IMR-90 (cell line): ENCODE measurements at places on chromosomes 12 and 14. TPM values are rescaled to one million over a fixed set of nuclear protein-coding genes. Genes with fewer than 3 reads are reported as not detected.

DNA sequence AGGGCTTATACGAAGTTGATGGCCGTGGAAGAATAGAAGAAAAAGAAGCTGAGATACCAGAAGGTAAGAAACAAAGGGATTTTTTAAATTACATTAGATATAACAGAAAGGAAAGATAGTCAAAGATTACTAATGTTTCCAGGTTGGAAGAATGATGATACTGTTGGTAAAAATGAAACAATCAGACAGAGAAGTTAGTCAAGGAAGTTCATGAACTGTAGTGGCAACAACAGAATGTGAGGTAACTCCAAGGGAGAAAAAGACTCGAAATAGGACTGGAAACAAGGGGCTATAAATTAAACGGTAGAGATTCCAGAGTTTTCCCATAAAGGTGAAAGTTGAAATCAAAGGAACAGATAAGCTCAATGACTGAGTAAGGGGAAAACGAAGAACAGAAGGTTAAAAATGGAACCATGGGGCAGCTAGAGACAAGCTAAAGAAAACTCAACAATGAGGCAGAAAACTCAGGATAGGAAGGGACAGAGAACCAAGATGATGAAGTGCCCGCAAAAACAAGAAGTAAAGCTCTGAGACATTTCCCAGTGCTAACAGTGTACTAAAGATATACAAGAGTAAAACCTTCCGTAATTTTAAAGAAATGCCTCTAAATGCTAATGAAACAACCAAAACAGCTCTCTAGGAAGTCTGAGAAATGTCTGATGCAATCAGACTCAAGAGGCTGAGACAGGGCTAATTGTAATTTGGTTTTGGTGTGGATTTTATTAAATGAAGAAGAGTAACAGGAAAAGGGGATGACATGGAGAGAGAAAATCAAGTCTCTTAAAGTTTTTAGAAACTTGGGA is 70.0 kb downstream of the PPP2R5E start:
- H3K27ac ChIP-seq: no peak overlapping the region
- H3K4me3 ChIP-seq: no peak overlapping the region
- no peaks in the 10 kb centered on the region for H3K27me3 ChIP-seq
- peaks cover 23% of the 10 kb centered on the region for H3K4me1 ChIP-seq
- H3K36me3 ChIP-seq: no peaks in the 10 kb centered on the region
- no peak for DNase-seq

GRCh38 chr12:20350495-20350894 is 17.8 kb upstream of the PDE3A start:
- H3K27ac ChIP-seq: no peak overlapping the region
- H3K4me1 ChIP-seq: peaks cover 3% of the 10 kb centered on the region; the same call in 1 of the 2 replicates
- H3K4me3 ChIP-seq: no peak overlapping the region
- no peaks in the 10 kb centered on the region for H3K27me3 ChIP-seq

DNA sequence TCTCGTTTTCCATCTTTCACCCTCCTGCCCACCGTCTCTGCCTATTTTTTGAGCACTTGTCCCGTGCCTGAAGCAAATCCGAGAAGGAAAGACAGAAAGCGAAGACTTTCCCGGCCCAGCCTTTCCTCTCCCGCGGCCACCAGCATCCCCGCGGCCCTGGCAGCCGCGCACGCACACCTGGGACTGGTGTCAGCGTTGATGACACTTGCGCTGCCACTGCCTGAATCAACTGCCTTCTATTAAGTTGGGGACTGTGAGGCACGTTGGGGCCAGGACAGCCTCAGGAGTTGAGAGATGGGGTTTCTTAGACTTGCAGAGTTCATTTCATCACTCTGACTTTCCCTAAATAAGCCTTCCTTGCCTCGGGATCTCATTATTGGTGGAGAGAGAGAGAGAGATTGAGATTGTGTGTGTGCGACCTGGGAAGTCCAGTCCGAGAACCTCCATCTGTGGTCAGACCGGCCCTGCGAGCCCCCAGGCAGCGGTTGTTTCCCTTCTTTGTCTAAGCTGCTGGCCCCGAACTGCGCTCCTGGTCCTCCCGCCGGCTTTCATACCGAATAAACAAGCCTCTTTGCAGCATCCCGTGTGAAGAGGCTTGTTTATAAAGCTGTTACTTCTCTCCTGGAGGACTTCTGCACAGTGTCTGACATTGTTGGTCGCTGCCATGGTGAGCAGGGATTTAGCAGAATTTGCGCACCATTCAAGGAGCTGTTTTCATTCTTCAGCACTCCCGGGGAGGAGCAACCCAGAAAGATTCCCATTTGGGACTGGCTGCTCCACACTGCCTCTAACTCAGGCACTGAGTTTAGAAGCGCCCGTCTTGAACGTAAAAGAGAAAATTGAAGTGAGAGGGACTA is 1.5 kb downstream of the PDZRN4 start:
- H3K36me3 ChIP-seq: no peaks in the 10 kb centered on the region
- H3K4me1 ChIP-seq: no peaks in the 10 kb centered on the region
- no peak overlapping the region for H3K4me3 ChIP-seq
- DNase-seq: no peak
- no peak overlapping the region for H3K27ac ChIP-seq
- peaks cover 36% of the 10 kb centered on the region for H3K27me3 ChIP-seq

GRCh38 chr14:87331991-87332390 is 661.0 kb downstream of the GALC start:
- no peaks in the 10 kb centered on the region for H3K27me3 ChIP-seq
- H3K36me3 ChIP-seq: no peaks in the 10 kb centered on the region

The NRIP2 gene
- total RNA-seq: 0.18 and 0.28 TPM in 2 replicates

The TCL1B gene
- not detected in 2 replicates for total RNA-seq

- H3K36me3 ChIP-seq: peaks cover 29% of the 10 kb centered on the region
- no peak overlapping the region for H3K4me3 ChIP-seq
- H3K27ac ChIP-seq: peak overlapping the region; percentile 57; the same call in 1 of the 2 replicates
- H3K27me3 ChIP-seq: no peaks in the 10 kb centered on the region
These were observed 44.0 kb downstream of the RBMS2 start for GRCh38 chr12:56565510-56566101.
